ENCODE measurements at places on chromosomes 6 and 20. TPM values are rescaled to one million over a fixed set of nuclear protein-coding genes. Genes with fewer than 3 reads are reported as not detected.

DNA sequence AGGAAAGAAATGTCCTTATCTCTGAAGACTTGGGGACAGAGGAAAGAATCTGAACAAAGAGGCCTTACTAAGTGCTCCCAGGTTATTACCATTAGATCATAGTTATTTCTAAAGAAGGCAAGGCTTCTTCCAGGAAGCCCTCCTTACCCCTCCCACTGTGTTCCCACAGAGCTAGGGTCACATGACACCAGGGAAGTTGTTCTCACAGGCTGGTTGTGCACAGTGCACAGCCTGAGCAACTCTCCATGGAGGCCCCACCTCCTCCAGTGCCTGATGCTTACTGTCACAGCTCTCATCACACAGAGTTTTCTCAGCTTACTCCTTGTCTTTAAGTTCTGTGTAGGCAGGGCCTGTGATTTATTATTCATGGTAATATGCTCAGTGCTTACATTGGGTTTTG is 68.9 kb upstream of the SCGN start:
- peaks cover 5% of the 10 kb centered on the region for H3K36me3 ChIP-seq
- H3K4me1 ChIP-seq: no peaks in the 10 kb centered on the region
- H3K4me3 ChIP-seq: no peak overlapping the region
- no peak overlapping the region for H3K27ac ChIP-seq

- DNase-seq: no peak
- H3K4me1 ChIP-seq: peaks cover 4% of the 10 kb centered on the region
- H3K36me3 ChIP-seq: no peaks in the 10 kb centered on the region
Observed at GRCh38 chr20:951384-952169, 35.4 kb upstream of the ANGPT4 start.

The CCN6 gene
- total RNA-seq: not detected

DNA sequence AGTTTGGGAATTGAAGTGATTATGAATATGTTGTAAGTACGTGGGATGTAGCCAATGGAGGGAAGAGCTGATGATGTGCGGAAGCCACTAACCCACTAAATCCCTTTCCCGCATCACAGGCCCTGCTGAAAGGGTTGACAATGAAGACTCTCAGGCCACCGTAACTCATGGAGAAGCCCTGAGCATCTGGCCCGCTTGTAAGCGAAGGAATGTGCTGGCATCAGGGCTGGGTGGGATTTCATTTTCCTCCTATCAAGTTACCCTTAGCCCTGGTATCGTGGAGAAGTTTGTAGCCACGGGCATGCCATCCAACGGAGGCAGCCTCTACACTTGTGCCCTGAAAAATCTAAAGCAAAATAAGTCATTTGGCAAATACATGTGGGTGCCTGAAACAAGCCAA is 355.0 kb downstream of the CDH26 start:
- no peaks in the 10 kb centered on the region for H3K36me3 ChIP-seq
- peaks cover 7% of the 10 kb centered on the region for H3K27me3 ChIP-seq
- no peak for DNase-seq
- H3K4me3 ChIP-seq: no peak overlapping the region

The CAP2 gene
- 17.5 TPM for total RNA-seq

GRCh38 chr20:8664778-8665177 is 404.1 kb upstream of the PLCB4 start:
- no peaks in the 10 kb centered on the region for H3K4me1 ChIP-seq
- DNase-seq: no peak
- no peak overlapping the region for H3K4me3 ChIP-seq
